Activated T-cell treated with anti-CD3 and anti-CD28 coated beads, Interleukin-2, amount 50 U/mL, for 48 hours (primary cell): ENCODE measurements at places on chromosomes 7 and 10.
A peak's percentile ranks its signal among the peaks of the same experiment; 100 is the strongest.

- DNase-seq: no peak
These were observed 82.4 kb upstream of the SDK1 start for GRCh38 chr7:3218411-3219225.

- DNase-seq: no peak
These were observed 894 bp downstream of the ATXN7L1 start for GRCh38 chr7:105875505-105875904.

- DNase-seq: no peak
These were observed 751.1 kb downstream of the GRM8 start for GRCh38 chr7:126501617-126502016.

DNA sequence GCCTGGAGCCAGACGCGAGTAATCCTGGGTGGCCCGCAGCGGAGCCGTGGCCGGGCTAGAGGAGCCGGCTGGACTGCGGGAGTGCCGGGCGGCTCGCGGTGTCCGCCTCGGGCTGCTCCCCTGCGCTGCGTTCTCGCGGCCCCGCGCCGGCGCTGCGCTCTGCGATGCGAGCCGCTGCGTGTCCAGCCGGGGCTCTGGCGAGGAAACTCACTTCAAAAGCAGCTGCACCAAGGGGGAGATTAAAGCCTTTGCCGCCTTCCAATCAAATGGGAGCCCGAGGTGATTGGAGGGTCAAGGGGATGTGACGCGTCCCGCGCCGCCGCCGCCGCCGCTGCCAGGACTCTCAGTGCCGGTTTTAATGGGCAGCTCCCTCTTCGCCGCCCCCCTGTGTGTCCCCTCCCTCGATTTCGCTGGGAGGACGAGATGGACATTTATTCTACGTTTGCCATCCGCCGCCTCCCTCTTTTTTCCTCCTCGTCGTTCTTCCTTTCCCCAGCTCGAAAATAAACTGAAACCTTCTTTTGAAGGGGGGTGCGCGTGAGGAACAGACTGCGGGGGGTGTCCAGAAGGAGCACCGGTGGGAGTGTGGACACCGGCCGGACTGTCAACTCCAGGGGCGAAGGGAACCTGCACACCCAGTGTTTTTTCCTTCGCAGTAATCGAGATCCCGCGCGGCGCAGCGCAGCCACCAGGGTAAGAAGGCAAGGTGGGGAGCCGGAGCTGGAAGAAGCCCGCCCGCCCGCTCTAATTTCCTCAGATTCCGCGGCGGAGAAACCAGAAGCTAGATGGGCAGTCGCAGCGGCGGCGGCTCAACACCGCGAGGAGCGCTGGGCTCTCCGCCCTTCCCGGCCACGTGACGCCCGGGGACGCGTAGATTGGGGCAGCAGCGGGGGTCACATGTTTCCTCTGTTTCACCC, at the start of gene ZNF503:
TSS of gene ZNF503 (minus strand) at position 196 of the 917 bp plus-strand sequence. CDS start 345 bp downstream, outside the sequence.
- peak; percentile 73 for DNase-seq

DNA sequence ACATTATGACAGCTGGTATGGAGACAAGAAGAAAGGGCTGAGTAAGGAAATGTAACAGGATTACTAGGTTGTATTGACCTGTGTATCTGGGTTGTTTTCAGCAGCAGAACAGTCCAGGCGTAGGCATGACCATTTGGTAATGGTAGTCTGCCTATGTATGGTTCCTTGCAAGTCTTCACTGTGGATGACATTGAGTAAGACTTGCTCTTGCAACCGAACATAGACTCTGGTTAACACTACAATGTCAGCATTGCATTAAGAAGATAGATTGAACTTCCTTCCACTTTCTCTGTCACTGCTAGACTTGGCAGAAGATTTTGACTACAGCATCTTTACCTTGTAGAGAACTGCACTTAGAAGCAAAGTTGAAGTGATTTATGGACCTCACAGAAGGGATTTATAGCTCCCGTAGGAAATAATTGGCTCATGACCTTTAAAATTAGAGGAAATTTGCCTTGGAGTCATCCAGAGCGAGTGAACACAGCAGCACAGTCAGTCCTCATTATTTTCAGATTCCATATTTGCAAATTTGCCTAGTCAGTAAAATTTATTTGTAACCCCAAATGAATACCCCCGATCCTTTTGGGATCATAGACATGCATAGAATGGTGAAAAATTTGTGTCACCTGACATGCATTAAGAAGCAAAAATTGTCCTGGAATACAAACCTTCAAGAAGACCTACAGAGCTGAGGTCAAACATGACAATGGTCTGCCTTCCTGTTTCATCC, 79.6 kb upstream of the STRIP2 start:
- DNase-seq: no peak

DNA sequence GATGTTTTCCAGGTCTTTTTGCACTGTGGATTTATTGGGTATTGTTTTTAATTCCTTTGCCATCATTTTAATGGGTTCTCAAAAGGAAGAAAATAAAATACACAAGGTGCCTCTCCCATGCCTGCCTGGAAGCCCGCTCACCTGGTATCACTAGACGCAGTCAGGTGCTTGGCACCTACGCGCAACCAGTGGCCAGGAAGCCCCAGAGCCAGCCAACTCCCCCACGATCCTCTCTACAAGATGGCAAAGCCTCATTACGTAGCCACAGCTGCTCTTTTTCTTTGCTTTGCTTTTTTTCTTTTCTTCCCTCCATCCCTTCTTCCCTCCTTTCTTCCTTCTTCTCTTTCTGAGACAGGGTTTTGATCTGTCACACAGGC, 34.3 kb downstream of the BAIAP2L1 start:
- DNase-seq: no peak
